ENCODE measurements at places on chromosomes 6 and 20.

- no peak for DNase-seq
Observed at GRCh38 chr6:136612666-136613389, 62.6 kb upstream of the MAP7 start.

DNA sequence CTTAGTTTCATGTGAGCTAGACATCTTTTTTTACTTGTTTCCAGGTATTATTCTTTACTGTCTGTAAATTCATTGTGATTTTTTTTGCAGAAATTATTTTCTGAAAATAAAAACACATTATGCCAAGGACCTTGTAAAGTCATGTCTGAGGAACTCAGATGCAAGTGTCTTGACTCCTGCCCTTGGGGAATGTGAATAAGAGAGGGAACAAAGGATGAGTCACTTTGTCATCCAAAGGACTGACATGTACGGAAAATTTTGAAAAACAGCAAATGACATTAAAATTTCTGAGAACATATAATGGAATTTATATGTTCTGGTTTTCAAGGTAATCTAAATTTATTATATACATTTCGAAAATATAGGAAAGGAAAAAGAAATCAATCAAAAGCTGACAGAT lies 660.4 kb downstream of the CD109 start:
- no peak for DNase-seq

- DNase-seq, result no peak
Observed at GRCh38 chr6:34574647-34575293, 18.6 kb upstream of the SPDEF start.

DNA sequence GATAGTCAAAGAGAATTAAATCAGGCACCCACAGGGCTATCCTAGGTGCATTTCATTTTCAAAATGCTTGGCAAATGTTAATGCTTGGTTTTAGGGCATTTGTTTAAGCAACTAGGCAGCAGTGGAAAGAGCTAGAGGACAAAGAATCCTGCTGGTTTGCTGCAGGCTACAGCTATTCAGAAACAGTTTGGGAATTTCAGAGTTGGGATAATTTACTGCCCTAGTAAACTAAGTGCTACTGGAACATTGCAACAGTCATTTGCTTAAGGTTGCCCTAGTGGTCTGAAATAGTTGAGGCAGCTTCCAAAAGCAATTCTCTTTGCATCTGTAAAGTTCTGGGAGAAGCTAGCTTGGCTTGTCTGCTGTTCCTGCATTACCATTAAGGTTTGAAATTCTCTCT lies 312.7 kb downstream of the LAMA2 start:
- DNase-seq, result no peak

- no peak for DNase-seq
Observed at GRCh38 chr6:4777394-4777935, 1.3 kb downstream of the CDYL start.

GRCh38 chr6:137570393-137570792 lies 76.2 kb upstream of the OLIG3 start:
- no peak for DNase-seq
